ENCODE measurements at places on chromosomes 2 and 18.

DNA sequence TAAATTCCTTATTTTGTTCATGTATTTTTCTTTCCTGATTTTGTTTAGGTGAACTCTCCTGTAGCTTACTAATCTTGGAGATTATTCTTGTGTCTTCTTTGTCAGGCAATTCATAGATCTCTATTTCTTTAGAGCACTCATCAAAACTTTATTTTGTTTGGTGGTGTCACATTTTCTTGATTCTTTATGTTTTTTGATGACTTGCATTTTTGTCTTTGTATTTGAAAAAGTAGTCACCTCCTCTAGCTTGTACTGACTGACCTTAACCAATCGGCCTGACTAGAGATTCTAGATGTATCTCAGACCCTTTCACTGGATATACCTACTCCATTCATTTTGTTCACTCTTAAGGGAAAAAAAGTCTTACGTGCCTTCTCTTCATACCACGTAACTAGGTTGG lies 986.3 kb upstream of the LRRTM1 start:
- no peak for DNase-seq

DNA sequence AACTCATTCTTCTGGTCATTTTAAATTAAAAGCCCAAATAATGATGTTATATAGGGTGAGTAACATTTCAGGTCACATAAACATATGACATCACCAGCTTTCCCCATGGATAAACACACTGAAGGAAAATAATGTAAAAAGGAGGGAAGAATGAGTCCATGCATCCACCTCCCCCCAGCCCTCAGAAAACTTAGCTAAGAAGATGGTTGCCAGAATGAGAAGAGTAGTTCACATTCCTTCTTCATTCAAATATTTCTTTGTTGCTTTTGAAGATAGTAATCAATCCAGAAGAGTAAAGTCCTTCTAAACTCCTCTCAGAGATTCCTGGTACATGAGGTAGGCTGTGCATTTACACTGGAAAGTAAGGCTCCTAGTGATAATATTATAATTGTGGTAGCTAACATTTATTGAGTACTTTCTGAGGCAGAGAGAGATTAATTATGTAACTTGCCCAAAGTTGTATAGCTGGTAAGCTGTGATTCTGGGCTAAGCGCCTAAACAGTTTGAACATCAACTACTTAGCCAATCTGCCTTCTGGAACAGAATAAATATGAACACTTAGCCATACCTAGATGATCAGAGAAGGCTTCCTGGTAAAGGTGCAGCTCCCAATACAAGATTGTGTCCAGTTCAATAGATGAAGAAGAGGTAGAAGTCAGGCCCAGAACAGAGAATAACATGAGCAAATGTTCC lies 256.7 kb upstream of the FN1 start:
- no peak for DNase-seq

GRCh38 chr2:135916207-135916606 lies 40.0 kb upstream of the MCM6 start:
- peak; percentile 70 for DNase-seq

- no peak for DNase-seq
Measured at GRCh38 chr2:200127848-200128247, 172.5 kb downstream of the MAIP1 start.

All from CD4-positive, alpha-beta T cell treated with Interleukin-12 subunit alpha and Interleukin-12 subunit beta, for 1 hour (primary cell).